ENCODE measurements at places on chromosomes 5 and 9.

DNA sequence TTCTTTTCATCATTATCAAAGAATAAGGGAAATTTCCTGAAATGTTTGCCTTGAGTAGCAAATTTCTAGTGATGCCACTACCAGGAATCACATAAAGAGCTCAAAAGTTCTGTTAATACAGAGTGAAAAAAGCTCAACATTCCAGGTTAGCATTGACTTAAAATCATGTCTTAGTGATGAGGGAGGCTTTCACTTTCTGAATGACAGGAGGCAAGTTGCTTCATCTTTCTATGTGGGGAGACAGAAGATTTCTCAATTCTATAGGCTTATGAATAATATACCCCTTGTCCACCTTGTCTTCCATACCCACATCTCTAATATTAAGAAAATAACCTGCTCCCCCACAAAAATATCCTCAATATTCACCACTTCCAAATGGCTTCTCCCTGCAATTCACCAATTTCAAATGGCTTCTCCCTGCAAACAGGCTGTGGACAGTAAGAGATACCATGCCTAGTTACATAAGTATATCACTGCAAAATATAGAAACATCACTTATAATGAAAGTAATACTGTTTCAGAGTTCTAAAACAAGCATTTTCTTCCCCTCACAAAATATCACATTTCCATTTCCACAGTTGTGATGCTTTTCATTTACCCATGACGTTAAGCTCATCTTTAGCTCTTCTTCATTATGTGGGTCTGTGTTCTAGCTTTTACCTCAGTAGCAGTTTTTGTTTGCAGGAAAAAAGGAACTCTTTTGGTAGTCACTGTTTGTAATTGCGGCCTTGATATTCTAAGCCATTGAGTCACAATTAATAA lies 2.2 kb upstream of the JAK2 start:
- DNase-seq, result no peak

DNA sequence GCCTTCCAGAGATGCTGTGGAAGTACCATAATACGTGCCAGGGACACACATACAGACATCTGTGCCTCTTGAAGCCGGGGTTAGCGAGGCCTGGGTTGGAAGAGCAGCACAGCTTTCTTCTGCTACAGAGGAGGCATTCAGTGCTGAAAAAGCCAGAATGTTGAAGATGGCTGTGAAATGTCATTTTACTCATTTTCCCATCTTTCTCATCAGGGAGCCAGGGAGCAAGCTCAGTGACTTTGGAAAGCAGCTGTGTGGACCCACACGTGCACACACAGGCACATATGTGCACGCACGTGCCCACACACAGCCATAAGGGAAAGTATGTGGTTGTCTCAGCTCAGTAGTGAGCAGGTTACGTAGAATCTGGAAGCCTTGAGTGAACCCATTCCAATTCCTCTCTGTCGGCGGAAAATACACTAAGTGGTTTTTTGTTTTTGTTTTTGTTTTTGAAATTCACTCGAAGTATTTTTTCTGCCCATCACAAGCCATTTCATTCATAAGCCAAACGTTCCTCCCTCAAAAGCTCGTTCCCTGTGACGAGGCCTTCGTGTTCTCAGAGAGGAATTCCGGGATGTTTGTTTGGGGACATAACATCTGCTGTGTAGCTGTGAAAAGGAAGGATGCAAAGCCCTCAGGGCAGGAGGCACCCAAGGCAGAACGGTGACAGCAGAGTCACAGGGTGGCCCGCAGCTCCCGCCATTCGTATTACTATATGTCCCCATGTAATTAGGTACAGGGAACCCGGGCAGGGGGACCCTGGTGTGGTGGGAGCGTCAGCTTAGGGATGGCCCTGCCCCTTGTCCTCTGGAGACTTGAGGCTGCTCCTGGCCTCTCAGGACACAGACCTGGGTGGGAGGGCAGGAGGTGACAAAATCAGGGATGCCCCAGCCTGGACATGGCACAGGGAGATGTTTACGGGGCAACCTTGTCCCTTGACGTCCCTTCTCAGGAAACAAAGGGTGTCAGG lies 29.0 kb upstream of the ANKRD33B start:
- no peak for DNase-seq

DNA sequence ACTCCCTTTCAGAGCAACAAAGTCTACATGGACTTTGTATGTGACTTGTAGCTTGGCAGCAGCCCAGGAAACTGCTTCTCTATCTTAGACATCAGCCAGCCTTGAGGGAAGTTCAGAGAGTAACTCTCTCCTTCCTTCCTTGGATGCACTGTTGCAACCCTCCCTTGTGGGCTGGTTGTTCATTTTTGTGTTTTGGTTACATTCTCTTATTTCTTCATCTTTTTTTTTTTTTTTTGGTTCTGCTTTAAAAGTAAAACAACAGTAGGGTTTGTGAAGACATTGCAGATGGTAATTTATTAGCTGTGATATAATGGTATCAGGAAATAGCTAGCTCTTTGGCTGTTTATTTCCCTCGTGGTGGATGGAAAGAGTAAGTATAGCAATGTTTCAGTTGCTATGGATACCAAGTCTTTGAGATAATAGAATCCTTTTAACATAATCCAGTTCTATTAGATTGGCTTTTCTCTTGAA lies 97.9 kb upstream of the MAMDC2 start:
- DNase-seq, result peak; percentile 16

DNA sequence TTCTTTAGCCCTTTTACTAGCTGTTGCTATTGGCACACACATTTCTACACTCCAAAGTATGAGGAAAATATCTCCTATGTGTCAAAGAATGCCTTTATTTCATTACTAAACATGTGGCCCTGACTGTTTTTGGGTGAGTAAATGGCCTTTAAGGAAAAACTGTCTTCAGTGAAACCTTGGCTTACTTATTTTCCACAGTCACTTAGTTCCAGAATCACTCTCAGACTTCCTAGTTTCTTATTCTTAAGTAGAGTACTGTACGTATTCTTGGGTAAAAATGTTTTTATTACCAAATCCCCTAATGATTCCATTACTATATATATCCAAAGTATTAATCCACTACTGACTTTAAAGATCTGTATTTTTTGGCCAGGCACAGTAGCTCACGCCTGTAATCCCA lies 27.5 kb downstream of the ERP44 start:
- DNase-seq, result no peak

- DNase-seq, result peak; percentile 82
Measured at GRCh38 chr5:57692582-57693487, 210.2 kb upstream of the ACTBL2 start.

GRCh38 chr9:37974506-37975173 lies 70.7 kb upstream of the SLC25A51 start:
- no peak for DNase-seq

- no peak for DNase-seq
Measured at GRCh38 chr5:88829054-88829453, 53.9 kb downstream of the MEF2C start.

GRCh38 chr5:81794226-81794625 lies 43.3 kb upstream of the SSBP2 start:
- no peak for DNase-seq

GRCh38 chr9:35422346-35422745 lies 67.6 kb upstream of the RUSC2 start:
- DNase-seq, result no peak

DNA sequence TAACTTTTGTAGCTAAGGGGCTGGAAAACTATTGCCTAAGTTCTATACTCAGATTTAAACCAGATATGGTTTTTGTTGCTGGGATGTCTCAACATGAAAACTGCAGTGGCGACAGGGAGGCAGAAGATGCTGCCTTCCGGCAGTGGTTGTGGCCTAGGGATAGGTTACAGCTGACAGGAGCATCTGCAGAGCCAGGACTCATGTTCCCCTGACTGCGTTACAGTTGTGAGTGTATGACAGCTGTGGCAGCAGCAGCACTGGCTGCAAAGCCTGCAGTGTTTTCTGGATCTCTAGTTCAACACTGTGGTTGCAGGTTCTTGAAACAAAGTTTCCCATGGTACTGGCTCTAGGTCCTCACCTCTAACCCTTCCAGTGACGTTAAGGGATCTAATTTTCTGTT lies 498.8 kb upstream of the CDH18 start:
- DNase-seq, result no peak

DNA sequence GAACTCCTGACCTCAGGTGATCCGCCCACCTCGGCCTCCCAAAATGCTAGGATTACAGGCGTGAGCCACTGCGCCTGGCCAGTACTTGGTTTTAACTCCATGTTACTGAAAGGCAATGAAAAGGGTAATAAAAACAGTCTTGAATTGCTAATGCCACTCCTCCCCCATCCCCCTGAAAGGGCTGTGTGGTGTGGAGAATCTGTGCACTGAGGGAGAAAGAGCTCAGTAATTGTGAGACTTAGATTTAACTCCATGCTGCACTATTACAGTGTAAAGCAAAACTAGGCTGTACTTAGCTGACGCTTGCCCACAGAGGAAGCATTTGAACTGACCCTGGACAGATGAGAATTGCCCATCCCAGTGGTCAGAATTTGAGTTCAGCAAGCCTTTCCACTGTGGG lies 1662.4 kb upstream of the ACO1 start:
- DNase-seq, result no peak

DNA sequence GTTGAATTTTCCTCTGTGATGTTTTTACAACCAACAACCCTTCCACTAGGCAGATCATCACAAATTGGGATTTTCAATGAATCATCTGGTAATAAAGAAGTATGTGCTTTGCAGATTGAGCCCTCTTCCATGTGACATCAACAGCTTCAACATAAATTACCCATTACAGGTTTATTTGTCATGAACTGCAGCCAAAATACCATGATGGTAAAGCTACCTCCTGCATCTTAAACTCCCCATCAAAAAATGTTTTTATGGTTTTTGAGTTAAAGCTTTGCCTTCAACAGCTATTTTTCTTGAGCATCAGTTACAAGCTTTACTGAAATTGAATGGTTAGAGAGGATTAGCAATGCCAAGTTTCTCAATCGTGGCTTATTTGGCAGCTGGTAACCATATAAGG lies 211.4 kb upstream of the TUSC1 start:
- DNase-seq, result no peak

DNA sequence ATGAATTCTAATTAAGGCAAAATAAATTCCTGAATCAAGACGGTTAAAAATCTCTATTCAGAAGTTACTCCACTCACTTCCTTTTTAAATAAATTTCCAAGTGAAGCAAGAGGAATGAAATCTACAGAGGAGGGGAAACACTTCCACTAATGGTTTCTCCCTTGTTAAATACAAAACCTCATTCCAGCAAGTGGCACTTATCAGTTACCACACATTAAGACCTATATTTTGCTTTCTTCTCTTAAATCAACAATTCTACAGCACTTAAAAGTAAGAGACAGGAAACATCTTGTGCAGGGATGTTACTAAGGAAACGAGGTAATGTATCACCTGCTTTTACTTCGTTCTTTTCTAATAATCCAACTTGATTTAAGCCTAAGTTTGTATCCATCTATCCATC lies 172.6 kb downstream of the RAPGEF6 start:
- DNase-seq, result no peak

GRCh38 chr9:111349766-111350165 lies 19.7 kb upstream of the OR2K2 start:
- no peak for DNase-seq

- no peak for DNase-seq
Measured at GRCh38 chr9:135355521-135356011, 124.0 kb upstream of the PPP1R26 start.

DNA sequence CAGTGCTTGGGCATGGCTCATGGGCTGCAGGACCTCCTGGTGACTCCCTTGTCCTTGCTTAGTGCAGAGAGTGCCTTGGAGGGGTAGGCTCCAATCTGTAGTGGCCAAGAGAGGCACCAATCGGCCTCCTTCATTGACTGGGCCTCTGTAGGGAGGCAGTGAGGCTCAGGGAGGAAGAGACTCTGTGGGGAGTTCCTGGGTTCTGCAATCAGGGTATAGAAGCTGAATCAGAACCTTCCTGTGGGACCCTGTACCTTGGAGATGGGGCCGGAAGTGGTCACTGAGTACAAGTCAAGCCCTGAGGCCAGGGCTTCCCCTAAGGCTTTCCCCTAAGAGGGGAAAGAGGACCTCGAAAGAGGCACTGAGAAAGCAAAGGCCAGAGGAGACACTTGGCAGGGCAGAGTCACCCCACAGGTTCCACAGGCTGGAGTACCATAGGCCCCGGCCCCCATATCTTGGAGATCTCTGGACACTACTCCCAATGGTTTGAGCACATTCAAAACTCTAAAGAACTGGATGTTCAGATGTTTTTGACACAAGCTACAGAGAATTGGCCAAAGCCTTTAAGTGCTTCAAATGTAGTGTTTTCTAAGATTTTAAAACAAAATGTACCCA lies 190.5 kb downstream of the HSPA4 start:
- no peak for DNase-seq

DNA sequence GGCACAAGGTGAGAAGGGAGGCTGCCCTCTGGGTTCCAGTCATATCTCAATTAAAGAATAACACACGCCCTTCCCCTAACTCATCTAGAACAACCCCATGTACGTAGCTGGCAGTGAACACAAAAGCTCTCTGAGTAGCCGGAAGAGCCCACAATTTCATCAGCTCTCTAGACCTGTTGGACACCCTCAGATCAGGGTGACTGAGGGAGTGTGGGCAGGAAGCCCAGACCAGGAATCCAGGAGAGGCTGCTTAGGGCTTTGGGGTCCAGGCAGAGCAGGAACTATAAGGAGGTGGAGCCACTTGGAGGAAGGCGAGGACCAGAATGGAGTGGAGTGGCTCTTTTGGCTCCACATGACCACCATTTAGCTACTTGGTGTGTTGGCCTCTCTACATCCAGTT lies 237.4 kb downstream of the NR3C1 start:
- no peak for DNase-seq

DNA sequence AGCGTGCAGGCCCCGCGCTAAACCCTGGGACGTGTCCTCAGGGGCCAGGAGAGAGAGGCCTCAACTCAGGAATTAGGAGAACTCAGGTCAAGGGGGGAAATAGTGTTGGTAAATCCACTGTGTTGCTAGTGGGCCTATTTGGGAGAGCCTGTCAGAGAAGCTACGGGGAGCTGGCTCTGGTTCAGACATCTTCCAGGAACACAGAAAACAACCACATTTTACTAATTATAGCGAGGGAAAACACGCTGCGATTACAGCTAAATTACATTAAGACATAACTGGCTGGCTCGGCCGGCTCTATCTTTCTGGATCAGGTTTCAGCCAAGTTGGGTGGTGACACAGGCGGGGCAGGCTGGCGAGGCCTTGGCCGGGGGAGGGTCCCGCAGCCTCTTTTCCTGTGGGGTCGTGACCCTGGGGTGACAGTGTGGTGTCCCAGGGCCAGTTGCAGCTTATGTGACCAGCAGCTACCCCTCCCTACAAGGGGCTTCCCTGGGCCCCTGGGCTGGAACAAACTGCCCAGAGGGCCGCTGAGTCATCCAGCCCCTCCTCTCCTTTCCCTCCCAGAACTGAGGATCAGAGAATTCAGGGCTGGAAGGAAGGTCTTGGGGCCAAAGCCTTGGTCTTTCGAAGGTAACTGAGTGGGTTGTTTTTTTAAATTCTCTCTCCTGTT lies 75.1 kb downstream of the FGF18 start:
- peak; percentile 74 for DNase-seq

GRCh38 chr5:147098233-147098790 lies 136.5 kb upstream of the STK32A start:
- DNase-seq, result peak; percentile 30

- no peak for DNase-seq
Measured at GRCh38 chr5:16869821-16870796, 66.0 kb downstream of the MYO10 start.

GRCh38 chr5:176644294-176644693 lies 3.0 kb upstream of the TSPAN17 start:
- DNase-seq, result no peak

Data from AG08396 (cell line).